ENCODE measurements at places on chromosomes 3 and 15.

GRCh38 chr3:58321791-58322190 is 10.9 kb upstream of the PXK start:
- no peaks in the 10 kb centered on the region for H3K27me3 ChIP-seq
- no peak overlapping the region for H3K4me3 ChIP-seq
- H3K4me1 ChIP-seq = peaks cover 42% of the 10 kb centered on the region
- DNase-seq = no peak
- H3K36me3 ChIP-seq = peaks cover 6% of the 10 kb centered on the region
- H3K27ac ChIP-seq = no peak overlapping the region

GRCh38 chr3:111810909-111811308 is 48.2 kb upstream of the PHLDB2 start:
- no peaks in the 10 kb centered on the region for H3K4me1 ChIP-seq
- no peak overlapping the region for H3K27ac ChIP-seq
- no peaks in the 10 kb centered on the region for H3K27me3 ChIP-seq
- DNase-seq = no peak

GRCh38 chr3:58659051-58659675 is 7.4 kb downstream of the FAM3D start:
- no peak for DNase-seq
- no peak overlapping the region for H3K27ac ChIP-seq
- H3K4me1 ChIP-seq = no peaks in the 10 kb centered on the region
- peaks cover 4% of the 10 kb centered on the region for H3K27me3 ChIP-seq

DNA sequence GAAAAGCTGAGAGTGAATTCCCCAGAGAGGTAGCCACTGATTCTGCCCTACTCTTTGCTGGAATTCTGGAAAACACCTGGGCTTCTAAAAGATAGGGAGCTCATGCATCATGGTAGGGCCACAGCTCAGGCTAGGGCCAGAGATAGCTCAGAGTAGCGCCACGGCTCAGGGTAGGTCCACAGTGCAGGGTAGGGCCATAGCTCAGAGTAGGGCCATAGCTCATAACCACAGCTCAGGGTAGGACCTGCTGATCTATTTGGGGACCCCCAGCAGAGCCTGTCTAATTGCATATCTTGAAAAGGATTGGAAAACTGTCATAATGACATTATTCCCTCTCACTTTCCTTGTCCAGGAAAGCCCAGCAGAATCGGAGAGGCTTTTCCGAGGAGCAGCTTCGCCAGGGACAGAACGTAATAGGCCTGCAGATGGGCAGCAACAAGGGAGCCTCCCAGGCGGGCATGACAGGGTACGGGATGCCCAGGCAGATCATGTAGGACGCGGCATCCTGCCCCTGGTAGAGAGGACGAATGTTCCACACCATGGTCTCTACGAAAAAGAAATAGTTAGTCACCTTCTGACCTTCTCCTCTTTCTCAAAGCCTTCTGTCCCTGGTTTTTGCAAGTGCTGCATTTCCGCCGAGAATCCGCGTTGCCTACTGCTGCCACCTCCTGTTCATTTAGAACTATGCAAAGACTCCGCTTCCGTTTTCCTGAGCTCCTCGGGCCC is 14.5 kb downstream of the TAGLN3 start:
- H3K4me3 ChIP-seq = no peak overlapping the region
- H3K27me3 ChIP-seq = no peaks in the 10 kb centered on the region
- H3K27ac ChIP-seq = no peak overlapping the region
- no peaks in the 10 kb centered on the region for H3K36me3 ChIP-seq

GRCh38 chr3:23664459-23664858 is 141.3 kb upstream of the UBE2E1 start:
- H3K27me3 ChIP-seq = peaks cover 4% of the 10 kb centered on the region
- H3K4me3 ChIP-seq = no peak overlapping the region
- H3K36me3 ChIP-seq = no peaks in the 10 kb centered on the region
- H3K4me1 ChIP-seq = no peaks in the 10 kb centered on the region

DNA sequence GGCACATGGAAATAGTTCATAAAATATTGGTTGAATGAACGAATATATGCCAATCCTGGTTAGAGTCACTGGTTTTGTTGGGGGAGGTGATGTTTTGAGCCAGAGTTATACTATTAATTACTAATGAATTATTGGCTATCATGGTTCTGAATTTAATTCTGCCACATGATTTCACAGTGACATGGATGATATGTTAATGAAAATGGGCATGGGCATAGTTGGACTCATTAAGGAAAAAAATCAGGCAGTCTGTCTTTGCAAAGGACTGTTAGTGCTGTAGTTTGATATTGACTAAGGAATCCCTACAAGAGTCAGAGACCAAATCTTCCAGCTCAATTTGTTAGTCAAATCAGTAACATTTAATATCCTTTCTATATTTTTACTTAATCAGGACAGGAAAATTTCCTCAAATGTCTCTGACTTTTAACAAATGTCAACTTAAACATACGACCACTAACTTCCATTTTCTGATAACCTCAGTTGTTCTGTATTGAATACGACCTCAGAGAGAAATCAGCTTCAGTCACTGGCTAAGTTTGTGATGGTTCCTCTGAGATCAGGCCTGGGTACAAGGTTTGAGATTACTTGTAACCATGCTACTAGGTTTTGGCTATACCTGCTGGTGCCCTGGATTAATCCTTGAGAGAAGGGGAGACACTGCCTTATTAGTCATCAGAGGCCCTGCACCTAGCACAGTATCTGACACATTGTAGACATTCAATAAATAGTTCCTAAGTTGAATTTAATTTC is 13.3 kb downstream of the NFKBIZ start:
- DNase-seq = no peak
- no peak overlapping the region for H3K4me3 ChIP-seq
- H3K27me3 ChIP-seq = no peaks in the 10 kb centered on the region
- no peak overlapping the region for H3K27ac ChIP-seq
- H3K36me3 ChIP-seq = peaks cover 44% of the 10 kb centered on the region

GRCh38 chr3:160184655-160185054 is 40.6 kb upstream of the C3orf80 start:
- H3K36me3 ChIP-seq = no peaks in the 10 kb centered on the region
- H3K27me3 ChIP-seq = peaks cover 6% of the 10 kb centered on the region
- no peak overlapping the region for H3K27ac ChIP-seq
- H3K4me3 ChIP-seq = no peak overlapping the region
- H3K4me1 ChIP-seq = no peaks in the 10 kb centered on the region
- DNase-seq = no peak

DNA sequence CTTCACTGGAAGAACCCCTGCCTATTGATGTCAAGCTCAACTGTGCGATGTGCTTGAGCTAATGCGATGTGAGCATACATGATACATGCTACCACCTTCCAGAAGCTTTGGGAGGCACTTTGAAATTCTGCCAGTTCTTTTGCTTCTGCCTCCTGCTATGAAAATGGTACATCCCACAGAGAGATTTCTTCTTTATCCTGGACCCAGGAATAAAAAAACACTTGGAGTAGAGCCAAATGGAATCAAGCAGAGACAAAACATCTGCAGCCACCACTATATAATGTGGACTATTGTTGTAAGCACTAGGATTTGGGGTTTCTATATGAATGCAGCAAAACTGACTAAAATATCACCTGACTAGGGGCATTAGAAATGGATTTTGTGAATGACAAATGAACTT is 119.9 kb upstream of the GAP43 start:
- DNase-seq = no peak
- no peak overlapping the region for H3K27ac ChIP-seq
- no peaks in the 10 kb centered on the region for H3K4me1 ChIP-seq

DNA sequence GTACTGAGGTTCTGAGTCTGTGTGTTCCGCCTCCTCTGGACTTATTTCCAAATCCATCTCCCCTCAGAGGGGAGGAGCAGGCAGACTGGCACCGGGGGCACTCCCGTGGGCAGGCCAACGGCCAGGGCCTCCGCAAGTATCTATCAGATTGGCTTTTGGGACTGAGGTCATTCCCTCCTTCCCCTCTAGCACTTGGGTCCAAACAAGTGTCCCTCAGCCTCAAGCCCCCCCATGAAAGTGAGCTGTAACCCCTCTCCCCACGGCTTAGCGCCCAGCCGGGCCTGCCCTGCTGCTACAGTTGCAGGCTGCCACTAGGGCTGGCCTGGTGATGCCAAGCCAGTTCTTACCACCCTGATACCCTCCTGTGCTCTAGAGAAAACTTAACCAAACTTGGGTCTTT is 17.4 kb downstream of the ITGA11 start:
- H3K4me1 ChIP-seq = no peaks in the 10 kb centered on the region
- no peak overlapping the region for H3K27ac ChIP-seq
- no peak overlapping the region for H3K4me3 ChIP-seq
- H3K36me3 ChIP-seq = no peaks in the 10 kb centered on the region
- no peak for DNase-seq
- H3K27me3 ChIP-seq = no peaks in the 10 kb centered on the region

DNA sequence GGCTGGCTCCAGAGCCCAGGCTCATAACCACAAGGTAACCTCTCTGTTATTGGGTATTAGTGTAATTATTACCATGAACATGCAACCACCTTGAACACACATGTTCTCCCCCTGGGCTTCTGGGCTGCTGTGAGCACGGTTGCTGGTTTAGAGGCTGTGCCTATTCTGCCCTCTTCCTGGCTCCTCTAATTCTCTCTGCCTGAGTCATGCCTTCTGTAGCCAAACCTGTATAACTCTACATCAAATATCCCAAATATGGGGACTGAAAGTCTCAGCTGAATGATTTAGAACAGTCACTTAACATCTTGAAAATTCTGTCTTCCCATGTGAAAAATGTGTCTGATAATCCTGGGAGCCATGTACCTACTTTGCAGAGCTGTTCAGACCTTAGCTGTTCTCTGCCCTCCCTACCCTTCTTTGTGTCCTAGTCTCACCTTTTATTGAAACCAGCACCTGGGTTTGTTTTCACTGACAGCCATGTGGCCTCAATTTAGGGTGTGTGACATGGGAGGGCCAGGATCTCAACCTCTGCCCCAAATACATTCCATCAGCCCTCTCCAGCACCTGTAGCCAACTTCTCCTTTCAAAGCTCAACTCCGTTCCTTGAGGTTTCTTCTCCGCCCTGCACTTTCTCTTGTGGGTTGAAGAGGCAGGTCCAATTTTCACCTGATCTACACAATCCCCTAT is 60.7 kb downstream of the PDZRN3 start:
- no peak overlapping the region for H3K4me3 ChIP-seq
- H3K36me3 ChIP-seq = no peaks in the 10 kb centered on the region

Measured in activated naive CD4-positive, alpha-beta T cell treated with anti-CD3 and anti-CD28 coated beads for 36 hours (primary cell).